ENCODE measurements at places on chromosomes 11 and 22.

DNA sequence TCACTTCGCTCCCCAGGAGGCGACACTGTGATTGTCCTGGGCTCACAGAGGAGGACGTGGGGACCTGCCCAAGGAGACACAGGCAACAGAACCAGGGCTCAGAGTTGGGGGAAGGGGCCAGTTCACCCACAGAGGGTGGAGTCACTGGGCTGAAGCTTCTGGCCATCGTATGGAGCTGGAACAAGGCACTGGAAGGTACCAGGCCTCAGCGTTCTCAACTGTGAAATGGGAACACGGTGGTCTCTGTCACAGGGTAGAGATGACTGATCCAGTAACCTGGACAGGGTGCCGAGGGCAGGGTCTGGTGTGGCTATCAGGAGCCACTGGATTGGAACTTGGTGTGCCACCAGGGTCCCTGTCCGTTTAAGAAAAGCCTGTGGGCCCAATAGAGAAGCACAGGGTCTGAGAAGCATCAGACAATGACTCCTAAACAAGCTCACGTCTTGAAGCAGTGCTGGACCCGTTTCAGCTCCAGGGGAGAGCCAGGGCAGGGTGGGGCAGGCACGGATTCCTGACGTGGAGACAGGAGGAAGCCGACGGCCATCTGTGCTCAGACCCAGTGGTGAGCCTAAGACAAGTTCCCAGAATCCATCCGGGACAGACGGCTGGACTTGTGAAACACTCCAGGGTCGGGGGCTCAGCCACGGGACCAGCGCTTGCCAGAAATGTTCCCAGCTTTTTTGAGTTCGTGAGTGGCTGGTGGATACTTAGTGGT lies 25.0 kb upstream of the KCNQ1OT1 start:
- DNase-seq = no peak

DNA sequence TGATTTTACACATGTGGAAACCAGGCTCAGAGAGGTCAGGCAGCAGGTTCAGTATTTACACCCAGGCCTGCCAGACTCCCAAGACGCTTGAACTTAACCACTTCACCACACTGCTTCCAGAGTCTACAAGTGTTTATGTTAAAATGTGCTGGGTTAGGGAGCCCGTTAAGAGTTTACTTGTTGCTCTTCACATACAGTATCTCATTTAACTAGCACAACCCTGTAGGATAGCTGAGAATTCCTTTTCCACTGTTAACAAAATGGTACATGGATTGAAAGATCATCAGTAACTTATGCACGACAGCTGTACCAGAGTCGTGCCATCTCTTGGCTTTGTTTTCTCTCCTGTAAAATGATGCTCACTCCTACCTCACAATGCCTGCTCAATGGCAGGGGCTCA lies 2.9 kb downstream of the SMCO4 start:
- DNase-seq = no peak

- no peak for DNase-seq
Measured at GRCh38 chr22:35191412-35191811, 65.9 kb upstream of the HMGXB4 start.

DNA sequence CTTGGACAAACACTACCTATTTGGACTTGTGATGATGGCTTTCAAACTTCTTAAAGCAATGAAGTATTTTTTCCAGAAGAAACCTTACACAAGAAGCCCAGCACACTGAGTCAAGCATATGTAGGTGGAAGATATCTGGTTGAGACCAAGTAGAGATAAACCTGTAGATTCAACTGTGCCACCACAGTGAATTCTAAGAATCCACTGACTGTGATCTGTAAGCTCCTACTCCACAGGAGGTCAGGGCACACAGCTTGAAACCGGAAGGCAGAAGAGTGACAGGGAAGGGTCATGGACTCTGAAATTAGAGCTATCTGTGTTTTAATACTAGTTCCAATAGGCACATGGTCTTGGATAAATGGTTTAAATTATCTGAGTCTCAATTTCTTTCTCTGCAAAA lies 404.5 kb downstream of the ETS1 start:
- no peak for DNase-seq

Measured in CD4-positive, alpha-beta T cell (primary cell).